ENCODE measurements at places on chromosomes 2 and 18.

GRCh38 chr2:18959952-18960717 is 370.8 kb upstream of the NT5C1B start:
- peak; percentile 7 for DNase-seq

DNA sequence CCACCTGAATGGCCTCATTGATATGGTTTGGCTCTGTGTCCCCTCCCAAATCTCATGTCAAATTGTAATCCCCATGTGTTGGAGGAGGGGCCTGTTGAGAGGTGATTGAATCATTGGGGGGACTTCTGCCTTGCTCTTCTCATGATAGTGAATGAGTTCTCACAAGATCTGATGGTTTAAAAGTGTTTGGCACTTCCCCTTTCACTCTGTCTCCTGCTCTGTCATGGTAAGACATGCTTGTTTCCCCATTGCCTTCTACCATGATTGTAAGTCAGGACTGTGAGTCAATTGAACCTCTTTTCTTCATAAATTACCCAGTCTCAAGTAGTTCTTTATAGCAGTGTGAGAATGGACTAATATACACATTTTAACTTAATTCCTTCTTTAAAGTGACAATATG is 146.8 kb upstream of the KCNJ3 start:
- no peak for DNase-seq

- no peak for DNase-seq
These were observed 264.2 kb downstream of the RPRM start for GRCh38 chr2:153214337-153214736.

- DNase-seq = no peak
These were observed 552 bp downstream of the CNPPD1 start for GRCh38 chr2:219175928-219176817.

- DNase-seq = no peak
These were observed 3.7 kb upstream of the KHK start for GRCh38 chr2:27082773-27083409.

- DNase-seq = no peak
These were observed 39.2 kb downstream of the ABCG8 start for GRCh38 chr2:43877782-43878464.

DNA sequence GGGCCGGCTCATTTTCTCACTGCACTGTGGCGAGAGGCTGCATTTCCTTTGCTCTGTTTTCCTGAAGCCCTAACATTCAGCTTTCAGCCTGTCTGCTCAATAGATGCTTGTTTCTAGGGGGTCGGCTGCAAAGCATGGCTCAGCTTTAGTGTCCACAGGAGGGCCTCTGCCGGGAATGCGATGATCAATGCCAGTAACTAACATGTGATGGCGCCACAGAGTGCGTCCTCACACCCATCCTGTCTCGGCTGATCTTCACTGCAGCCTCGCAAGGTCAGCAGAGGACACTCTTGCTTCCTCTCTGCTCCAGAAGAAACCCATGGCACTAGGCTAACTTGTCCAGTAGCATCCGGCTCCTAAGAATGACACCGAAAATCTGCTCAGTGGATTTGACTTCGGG is 156.4 kb upstream of the PXDN start:
- no peak for DNase-seq

DNA sequence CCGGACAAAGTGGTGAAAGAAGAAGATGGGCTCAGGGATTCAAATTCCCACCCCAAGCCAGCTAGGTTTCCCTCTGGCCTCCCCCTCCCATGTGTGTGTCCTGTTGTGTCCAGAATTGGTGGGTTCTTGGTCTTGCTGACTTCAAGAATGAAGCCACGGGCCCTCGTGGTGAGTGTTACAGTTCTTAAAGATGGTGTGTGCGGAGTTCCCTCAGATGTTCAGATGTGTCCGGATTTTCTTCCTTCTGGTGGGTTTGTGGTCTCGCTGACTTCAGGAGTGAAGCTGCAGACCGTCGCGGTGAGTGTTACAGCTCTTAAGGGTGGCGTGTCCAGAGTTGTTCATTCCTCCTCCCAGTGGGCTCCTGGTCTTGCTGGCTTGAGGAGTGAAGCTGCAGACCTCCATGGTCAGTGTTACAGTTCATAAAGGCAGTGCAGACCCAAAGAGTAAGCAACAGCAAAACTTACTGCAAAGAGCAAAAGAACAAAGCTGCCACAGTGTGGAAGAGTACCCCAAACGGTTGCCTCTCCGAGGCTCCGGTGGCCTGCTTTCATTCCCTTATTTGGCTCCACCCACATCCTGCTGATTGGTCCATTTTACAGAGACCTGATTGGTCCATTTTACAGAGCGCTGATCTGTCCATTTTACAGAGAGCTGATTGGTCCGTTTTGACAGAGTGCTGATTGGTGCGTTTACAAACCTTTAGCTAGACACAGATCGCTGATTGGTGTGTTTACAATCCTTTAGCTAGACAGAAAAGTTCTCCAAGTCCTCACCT is 37.7 kb upstream of the KLF11 start:
- no peak for DNase-seq

GRCh38 chr2:202944408-202944807 is 32.3 kb downstream of the CARF start:
- DNase-seq = no peak

DNA sequence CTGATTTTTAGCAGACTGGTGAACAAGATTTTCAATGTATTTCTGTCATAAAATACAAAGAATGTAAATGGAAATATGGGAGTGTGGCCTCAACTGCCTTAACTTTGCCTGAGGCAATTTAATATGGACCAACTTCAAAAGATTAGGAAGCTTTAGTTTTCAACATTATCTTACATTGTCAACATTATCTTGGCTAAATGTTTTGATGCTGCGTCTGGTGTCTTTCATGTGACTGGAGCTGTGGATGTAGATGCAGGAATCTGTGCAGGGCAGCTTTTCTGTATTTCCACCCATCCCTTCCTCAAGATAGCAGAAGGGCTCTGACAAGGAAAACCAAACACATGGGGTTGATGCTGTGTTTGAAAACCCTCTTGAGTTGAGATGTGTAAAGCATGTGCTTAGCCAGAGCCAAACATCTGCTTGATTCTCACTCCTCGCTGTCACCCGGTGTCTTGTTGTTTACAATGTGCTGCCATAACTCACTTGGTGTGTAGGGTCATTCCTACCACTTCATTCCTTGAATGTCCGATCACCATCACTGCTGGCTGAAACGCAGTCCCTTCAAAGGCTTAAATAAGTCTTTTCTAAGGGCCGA is 33.0 kb downstream of the COPS8 start:
- DNase-seq = no peak

DNA sequence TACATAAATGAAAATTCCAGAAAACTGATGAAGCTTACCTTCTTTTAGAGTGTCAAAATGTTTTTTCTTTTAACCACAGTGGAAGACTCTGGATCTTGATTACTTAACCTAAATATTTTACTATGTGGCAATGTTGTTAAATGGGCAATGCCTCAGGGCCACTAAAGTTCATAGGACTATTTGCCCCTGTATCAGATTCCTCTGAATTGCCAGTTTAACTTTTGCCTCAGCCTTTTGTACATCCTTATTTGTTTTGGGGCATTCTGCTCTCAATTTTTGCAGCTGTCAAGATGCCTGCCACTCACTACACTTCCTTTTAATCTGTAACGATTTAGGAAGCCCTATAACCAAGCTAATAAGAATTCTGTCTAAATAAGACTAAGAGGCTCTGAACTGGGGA is 31.7 kb upstream of the SERTAD2 start:
- DNase-seq = no peak

GRCh38 chr2:234930397-234930796 is 21.4 kb upstream of the SH3BP4 start:
- no peak for DNase-seq

DNA sequence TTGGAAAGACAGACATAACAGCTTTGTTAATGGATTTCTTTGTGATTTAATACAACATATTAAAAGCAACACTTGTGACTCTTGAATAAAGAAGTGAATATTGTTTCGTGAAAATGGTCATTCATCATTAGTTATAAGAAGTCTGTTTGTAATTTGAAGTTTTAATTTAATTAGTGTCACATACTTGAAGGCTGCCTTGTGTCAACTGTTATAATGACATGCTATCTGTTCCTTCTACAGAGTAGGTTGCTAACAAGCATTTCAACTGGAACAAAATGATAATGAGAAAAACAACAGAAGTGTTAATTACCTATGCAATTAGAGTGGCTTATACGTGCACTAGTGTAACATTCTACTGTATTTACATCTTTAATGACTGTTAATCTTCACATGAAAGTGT is 624.7 kb downstream of the LRP1B start:
- DNase-seq = no peak

DNA sequence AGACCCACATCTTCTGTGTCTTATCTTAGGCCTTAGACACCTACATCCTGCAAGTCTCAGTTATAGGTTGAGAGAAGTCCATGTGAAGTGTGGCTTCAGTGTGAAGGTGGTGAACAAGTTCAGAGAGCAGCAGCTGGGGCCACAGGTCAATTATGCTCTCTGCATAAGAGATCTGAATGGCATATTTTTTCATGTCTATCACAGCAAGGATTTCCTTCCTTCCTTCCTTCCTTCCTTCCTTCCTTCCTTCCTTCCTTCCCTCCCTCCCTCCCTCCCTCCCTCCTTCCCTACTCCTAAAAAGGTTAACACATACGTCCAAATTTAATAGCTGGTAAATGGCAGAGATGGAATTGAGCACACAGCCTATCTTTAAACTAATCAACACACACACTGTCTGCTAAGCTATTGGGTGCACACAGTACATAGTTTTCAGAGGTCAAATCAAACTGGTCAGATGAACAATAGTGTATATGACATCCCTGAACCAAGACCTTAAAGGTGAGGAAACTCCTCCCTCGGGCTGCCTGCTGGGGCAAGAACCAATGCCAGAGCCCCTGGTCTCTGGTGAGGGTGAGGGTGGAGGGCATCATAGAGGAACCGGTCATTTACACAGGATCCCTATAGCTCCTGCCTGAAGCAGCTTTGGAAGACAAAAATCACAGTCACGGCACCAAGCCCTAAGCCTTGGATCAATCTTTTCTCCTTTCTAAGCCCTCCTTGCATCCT is 240.9 kb downstream of the ICOS start:
- no peak for DNase-seq

- peak; percentile 99 for DNase-seq
These were observed 251.9 kb downstream of the TTC32 start for GRCh38 chr2:19649785-19650380.

GRCh38 chr2:124959581-124959980 is 934.5 kb downstream of the CNTNAP5 start:
- no peak for DNase-seq

- no peak for DNase-seq
These were observed 480.8 kb upstream of the KLHL29 start for GRCh38 chr2:22904126-22904684.

DNA sequence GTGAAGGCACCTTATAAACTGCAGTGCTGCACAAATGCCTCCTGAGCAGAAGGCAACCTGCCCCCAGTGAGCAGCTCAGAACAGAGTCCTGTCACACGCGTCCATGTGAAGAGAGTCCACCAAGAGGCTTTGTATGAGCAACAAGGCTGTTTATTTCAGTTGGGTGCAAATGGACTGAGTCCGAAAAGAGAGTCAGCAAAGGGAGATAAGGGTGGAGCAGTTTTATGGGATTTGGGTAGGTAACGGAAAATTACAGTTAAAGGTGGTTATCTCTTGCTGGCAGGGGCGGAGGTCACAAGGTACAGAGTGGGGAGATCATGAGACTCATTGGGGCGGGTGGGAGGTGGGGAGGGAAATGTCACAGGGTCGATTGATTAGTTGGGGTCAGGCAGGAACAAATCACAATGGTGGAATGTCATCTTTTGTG is 53.4 kb upstream of the RALBP1 start:
- no peak for DNase-seq

DNA sequence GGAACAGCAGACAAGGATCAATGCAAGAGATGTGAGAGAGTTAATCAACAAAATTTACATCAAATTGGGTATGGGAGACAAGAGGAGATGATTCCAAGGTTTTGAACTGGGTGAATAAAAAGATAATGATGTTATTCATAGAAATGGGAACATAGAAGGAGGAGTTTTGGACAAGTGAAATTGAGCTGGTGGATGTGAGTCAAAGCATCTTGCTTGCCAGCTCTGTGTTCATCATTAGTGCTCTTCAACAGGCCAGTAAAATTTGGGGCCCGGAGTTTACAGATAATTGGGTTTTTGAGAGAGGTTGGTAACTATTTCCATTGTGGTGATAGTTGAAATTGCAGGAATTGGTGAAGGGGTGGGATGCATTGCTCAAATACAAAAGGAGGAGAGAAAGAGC is 69.9 kb upstream of the CAVIN2 start:
- DNase-seq = no peak

GRCh38 chr2:98764499-98764898 is 33.6 kb upstream of the MGAT4A start:
- DNase-seq = no peak

DNA sequence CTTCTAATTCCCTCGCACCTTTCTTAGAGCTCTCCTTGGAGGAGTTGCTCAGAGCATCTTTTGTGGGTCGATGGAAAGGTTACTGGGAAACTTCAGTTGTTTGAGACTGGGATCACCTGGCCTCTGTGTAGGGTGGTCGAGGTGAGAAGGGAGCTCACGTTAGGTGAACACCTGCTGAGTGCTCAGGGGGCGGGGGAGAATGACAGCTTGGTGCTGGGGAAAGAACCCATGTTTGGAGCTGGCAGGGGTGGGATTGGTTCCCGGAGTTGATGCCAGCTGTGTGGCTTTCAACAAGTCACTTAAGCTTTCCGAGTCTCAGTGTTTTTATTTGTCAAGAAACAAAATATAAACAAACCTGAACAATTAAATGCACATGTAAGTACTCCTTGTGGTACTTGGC is 122.3 kb downstream of the GLI2 start:
- DNase-seq = no peak

DNA sequence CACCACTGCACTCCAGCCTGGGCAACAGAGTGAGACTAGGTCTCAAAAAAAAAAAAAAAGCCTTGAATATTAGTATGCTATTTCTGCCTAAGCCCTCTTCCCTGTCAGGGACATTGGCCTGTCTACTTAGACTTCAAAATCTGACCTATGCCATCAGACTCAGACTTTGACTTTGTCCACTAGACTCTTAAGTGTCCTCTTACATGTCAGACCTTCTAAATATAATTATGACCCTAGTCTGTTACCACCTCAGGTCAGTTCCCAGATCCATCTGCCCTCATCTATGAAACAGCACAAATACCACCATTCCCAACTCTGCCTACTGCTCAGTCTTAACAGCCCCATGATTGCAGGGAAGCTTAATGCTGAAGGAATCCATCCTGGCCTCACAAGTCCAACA is 244.6 kb downstream of the ZEB2 start:
- DNase-seq = no peak

DNA sequence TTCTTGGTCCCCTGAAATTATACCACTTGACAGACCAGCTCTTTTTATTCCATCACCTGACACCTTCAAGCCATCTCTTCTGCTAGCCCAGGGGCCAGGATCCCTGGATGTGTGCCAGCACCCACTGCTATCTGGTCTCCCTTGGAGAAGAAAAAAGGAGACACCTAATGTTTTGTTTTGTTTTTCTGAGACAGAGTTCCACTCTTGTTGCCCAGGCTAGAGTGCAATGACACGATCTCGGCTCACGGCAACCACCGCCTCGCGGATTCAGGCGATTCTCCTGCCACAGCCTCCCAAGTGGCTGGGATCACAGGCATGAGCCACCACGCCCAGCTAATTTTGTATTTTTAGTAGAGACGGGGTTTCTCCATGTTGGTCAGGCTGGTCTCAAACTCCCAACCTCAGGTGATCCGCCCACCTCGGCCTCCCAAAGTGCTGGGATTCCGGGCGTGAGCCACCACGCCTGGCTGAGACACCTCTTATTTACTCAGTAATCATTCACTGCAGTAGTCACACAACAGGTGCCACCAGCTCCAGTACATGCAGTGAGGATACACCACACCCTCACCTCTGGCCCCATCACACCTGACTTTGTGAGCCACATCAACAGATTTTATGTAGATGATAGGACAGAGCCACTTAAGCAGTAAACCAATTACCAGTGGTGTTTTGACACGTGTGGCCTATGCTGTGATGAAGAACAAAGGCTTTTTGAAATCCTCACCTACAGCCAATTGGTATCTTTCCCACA is 42.8 kb upstream of the PCBP1 start:
- DNase-seq = no peak

Data from epithelial cell of proximal tubule (primary cell).